ENCODE measurements at places on chromosomes 3 and 15.

DNA sequence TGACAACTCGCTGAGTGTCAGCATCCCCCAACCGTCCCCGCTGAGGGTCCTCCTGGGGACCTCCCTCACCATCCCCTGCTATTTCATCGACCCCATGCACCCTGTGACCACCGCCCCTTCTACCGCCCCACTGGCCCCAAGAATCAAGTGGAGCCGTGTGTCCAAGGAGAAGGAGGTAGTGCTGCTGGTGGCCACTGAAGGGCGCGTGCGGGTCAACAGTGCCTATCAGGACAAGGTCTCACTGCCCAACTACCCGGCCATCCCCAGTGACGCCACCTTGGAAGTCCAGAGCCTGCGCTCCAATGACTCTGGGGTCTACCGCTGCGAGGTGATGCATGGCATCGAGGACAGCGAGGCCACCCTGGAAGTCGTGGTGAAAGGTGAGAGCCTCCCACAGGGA, 35.4 kb downstream of the ACAN start:
- DNase-seq: no peak

GRCh38 chr3:69567023-69567709, 172.1 kb upstream of the MITF start:
- DNase-seq: no peak

- DNase-seq: no peak
Observed at GRCh38 chr3:55723653-55724406, 236.7 kb upstream of the WNT5A start.

DNA sequence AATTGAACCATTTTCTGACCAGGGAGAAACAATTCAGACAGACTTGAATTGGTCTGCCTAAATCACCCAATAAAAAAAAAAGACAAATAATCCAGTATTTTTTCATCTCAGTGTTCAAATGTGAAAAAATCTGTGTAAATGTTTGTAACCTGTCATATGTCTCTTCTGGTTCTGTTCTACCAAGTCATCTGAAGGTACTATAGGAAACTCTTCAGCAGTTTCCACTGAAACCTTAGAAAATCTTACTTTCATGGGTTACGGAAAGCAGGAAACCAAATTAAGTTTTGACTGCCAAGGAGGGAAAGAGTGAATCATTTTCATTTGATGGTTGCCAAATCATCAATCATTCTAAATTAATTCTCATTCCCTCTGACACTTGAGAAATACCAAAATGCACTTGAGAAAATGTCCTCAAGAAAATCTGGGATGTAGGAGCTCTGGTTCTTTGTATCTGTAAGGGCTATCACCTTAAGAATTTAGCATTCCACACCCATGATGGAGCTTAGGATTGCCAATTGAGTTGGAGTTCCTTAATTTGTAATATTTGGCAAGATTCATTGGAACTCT, 278.2 kb upstream of the KCNH8 start:
- no peak for DNase-seq

- DNase-seq: peak; percentile 85
Observed at GRCh38 chr3:153293265-153293664, 131.2 kb downstream of the RAP2B start.

GRCh38 chr3:10384541-10385360, 63.8 kb upstream of the SEC13 start:
- no peak for DNase-seq

DNA sequence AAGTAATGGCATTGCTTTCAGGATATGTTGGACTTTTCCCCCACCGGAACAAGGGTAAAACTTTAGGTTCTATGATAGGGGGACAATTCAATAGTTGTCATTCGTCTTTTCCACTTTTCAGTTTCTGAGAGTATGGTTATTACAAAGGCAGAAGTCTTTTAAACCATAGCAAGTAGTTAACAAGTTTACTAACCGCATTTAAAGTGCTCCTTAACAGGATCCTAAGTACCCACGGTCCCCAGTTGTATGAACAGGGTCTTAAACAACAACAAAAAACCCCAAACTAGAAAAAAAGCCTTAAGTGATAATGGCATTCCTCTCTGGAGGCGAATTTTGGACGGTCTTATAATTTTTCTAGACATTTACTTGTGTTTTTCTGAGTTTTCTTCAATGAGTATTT, 831 bp downstream of the IFT57 start:
- no peak for DNase-seq

- DNase-seq: no peak
Observed at GRCh38 chr3:185049710-185050109, 103.2 kb downstream of the C3orf70 start.
